Nephron progenitor cell (in vitro differentiated cells): ENCODE measurements at places on chromosomes 12 and 14.

- DNase-seq: no peak
Measured at GRCh38 chr14:106286697-106287290, 760.4 kb downstream of the TMEM121 start.

GRCh38 chr14:54253195-54253947, 143.4 kb upstream of the CDKN3 start:
- no peak for DNase-seq

DNA sequence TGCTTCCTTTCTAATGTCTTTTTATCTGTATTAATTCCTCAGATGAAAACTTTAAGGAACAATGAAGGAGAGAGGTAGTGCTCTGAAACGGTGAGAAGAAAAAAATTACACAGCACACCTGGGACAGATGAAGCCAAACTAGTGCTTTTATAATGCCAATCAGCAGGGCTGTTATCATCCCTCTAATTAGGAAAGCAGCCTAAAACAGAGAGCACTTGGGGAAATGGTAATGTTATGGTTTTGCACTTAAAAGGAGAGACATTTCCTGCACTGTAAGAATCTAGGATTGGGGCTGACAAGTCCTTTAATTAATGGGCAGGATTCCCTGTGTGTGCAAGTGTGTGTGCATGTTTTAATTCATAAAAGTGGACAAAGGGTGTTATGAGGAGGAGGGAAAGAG, 4.8 kb upstream of the LMO3 start:
- no peak for DNase-seq

GRCh38 chr12:92676710-92677109, 26.1 kb upstream of the PLEKHG7 start:
- no peak for DNase-seq

DNA sequence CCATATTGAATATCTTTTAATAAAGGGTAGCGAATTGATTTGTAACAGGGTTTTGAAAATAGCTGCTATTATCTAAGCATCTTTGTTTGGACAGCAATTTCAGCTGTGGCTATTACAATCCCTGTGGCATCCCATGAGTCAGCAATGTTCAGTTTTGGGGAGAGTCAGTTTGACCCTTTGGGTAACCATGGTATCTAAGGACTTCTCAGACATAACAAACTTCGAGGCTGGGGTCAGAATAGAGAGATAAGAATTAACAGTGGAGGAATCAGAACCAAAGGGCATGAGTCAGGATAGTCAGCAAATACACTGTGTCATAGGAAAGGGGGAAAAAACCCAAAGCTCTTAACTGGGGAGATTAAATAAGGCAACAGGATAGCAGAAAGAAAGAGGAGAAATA, 11.7 kb upstream of the PTHLH start:
- DNase-seq: no peak

- DNase-seq: no peak
Measured at GRCh38 chr14:26974965-26975364, 377.1 kb upstream of the NOVA1 start.

- no peak for DNase-seq
Measured at GRCh38 chr14:81295958-81296923, 75.5 kb upstream of the GTF2A1 start.

- DNase-seq: no peak
Measured at GRCh38 chr12:122966743-122967550, 684 bp upstream of the ABCB9 start.

GRCh38 chr12:130423991-130424857, 86.5 kb downstream of the PIWIL1 start:
- no peak for DNase-seq

- no peak for DNase-seq
Measured at GRCh38 chr14:70515811-70516210, 19.0 kb downstream of the ADAM20 start.

DNA sequence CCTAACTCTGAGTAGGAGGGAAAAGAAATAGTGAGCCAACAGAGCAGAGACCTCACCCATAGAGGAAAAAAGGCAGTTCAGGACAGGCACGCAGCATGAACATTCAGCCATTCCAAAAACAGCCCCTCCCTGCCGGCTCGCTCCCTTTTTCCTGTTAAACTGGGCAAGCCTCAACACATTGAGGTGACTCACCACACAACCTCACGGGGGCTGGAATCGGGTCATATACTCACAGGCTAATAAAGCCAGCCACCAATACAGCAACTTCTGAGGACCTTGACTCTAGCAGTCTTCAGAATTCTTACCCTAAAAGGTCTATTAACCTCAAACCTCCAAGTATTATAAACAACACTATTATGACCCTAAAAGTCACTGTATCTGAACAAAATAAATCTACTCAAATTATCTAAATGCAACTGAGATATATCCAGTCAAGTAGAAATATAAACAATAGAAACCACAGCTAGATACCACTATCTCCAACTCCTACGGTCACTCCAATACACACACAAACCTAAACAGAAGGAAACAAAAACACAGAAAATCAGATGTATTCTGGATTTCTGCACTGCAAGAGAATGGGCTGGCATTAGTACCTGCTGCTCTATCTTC, 6.3 kb downstream of the YBX3 start:
- DNase-seq: peak; percentile 29

GRCh38 chr14:69536971-69537370, 37.7 kb downstream of the CCDC177 start:
- no peak for DNase-seq

DNA sequence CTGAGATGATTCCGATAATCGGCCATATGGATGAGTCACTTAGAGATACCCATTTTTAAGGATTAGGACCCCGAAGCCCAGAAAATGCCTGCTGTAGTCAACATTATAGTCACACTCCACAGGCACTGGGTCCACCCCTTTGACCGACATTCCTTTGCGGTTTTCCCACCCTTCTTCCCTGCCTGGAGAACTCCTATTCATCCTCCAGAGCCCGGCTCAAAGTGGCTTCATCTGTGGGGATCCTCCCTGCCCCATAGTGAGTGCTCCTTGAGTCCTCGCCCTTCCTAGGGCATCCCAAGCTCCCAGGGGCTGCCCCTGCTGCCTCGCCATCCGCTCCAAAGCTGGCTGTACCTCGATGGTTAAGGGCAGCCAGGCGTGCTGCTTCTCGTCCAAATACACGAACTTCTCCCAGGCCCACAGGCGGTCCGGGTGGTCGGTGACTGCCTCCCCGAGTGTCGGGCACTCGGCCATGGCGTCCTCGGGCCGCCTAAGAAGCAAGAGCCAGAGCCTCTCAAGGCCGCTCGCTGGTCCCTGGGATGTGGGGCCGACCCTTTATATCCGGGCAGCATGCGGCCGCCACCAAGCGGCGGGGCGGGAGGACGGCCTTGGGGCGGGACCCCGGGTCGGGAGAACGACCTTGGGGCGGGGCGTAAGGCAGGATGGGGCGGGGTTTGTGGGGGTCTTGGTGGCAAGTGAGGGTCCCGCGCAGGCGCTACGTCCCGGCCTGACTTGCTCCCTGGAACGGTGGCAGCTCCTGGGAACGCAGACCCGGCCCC, at the start of gene TCL1A:
TSS of gene TCL1A (minus strand) at position 530 of the 776 bp plus-strand sequence. CDS start at position 471, 59 bp downstream.
- no peak for DNase-seq

DNA sequence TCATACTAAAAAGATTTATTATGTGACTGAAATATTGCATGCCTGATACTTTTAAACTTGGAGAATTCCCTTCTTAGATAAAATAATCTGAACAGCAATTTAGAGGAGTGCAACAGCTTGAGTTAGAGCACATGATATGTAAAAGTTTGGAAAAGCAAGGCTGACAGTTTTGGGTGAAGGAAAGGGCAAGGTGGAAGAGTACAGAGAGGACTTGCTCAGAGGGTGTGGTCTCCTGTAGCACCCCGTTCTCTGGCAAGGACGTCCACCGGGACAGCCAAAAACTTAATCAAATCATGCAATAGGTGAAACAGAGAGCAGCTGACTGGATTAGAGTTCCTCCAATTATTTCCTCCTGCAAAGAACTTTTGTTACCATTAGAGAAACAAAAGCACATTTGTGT, 65.2 kb upstream of the PDZRN4 start:
- no peak for DNase-seq

DNA sequence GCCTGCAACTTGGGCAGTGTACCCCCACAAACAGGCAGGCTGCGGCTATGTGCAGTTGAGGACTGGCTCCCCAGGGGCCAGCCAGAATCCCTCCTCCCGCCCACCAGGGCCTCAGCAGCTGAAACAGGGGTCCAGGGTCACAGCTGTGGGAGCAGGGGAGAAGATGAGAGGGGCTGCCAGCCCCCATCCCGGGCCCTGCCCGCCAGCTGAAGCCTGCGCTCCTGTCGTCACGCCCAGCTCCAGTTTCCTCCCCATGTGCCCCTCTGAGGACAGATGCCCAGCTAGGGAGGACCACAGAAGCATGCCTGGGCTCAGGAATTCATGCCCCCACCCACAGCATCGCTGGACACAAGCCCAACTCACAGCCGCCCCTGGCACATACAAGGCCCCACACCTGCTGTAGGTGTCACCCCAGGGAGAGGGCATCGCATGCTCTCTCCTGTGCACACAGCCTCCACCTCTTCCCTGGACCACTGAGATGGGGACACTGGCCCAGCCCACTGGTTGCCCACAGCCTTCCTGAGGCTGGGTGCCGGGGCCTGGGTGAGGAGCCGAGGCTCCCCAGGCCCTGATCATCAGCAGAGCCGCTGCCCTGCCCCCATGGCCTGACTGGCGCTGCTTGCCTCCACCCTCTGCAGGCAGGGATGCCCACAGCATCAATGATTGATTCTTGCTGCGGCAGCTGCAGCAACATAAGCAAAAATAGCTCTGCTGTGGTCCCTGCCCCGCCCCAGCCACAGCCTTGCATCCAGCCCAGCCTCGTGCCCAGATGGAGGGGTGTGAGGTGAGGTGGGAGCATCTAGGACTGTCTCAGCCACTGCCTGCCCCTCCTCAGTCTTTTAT, 3.7 kb upstream of the CLBA1 start:
- no peak for DNase-seq

DNA sequence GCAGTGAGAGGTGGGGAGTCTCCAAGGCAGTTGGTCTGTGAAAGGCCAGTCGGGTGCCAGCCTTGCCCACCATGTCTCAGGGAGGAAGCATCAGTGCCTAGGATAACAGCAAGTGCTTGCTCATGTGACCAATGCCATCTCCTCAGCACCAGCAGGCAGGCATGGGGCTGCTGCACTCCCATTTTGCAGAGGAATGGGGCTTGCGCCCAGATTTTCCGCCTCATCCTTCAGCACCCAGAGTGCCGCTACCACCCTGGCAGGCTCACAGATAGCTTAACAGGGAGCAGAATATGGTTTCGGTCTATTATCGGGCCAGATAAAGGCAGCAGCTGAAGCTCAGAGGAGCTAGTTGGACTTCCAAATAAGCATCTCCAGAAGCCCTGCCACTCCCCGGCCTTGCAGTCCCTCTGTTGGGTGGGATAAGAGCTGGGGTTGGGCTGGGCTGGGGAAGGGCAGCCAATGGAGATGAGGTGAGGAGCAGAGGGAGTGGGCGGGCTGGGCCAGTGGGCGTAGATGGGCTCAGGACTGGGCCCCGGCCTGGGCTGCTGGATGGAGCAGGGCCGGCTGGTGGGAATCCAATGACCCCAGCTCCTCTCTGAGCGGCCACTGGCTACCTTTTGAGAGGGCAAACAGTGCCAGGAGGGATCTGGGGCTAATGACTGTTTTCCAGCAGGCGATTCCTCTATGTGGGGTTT, 8.4 kb upstream of the KRT80 start:
- DNase-seq: peak; percentile 43

- no peak for DNase-seq
Measured at GRCh38 chr12:120941846-120942405, 36.4 kb upstream of the HNF1A start.

DNA sequence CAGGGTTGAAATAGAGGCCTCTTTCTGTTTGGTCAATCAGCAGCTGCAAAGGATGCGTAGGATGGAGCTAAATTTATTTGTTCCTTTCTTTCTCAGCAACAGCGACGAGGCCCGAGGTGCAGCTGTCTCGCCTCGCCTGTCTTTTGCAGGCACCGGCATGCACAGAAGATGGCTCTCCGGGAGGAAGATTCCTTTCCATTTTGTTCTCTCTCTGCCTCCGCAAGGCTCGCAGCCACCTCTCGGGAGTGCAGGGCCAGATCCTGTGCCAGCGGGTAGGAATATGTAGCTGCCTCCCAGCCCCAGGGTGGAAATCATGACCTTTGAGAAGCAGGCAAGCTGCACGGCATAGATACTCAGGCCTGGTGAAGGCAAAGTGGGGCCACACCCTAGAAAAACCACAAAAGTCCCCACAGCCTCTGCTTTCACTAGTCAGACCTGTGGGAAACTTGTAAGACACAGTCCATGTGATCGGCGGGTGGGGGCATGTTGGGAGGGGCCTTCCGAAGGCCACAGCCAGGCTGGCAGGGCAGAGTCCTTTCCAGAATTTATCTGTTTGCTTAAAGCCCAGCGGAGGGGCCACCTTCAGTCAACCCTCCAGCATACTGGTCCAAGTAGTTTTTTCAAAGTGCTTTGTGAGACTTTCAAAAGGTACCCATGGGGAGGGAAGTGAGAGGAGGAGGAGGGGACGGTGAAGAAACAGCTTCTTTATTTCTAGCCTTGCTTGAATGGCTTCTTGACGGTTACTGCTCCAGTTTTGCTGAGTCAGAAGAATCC, at the start of gene MAP1LC3B2:
TSS of gene MAP1LC3B2 (plus strand) at position 220 of the 774 bp plus-strand sequence. CDS start 16,562 bp downstream, outside the sequence.
- no peak for DNase-seq

GRCh38 chr14:71475916-71476315, 456.3 kb upstream of the RGS6 start:
- no peak for DNase-seq

GRCh38 chr14:98144964-98145363, 1127.0 kb downstream of the BCL11B start:
- DNase-seq: no peak

DNA sequence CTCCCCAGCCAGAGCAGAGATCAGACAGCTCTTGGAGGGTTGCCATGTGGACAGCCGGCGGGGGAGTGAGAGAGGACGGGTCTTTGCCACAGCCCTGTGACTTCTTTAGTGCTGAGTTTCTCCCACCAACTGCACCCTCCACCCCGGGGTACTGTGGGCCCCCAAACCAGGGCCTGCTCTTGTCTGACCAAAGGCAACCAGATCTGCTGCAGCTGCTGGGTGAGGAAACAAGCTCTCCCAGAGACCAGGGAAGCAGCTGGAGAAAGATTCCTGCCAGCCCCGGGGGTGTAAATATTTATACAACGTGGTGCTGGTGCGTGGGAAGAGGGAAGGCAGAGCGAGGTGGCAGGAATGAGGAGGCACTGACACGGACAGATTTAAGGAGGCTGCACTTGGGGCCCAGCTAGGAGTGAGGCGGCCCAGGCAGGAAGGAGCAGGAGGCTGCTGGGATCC, 14.3 kb upstream of the ZFP36L1 start:
- DNase-seq: no peak

DNA sequence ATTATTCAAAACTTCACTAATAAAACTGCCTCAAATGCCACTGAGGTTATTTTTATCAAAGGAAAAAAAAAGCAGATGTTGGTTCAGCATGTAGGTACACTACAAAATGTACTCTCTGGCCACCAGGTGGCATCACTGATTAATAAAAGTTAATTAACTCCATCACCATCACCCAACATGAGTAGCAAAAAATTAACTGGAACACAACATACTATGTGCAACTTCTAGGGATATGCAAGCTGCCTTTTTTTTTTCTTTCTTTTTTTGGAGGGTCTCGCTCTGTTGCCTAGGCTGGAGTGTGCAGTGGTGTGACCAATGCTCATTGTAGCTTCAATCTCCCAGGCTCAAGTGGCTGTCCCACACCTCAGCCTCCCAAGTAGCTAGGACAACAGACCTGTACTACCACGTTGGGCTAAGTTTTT, 43.8 kb upstream of the NR2C1 start:
- DNase-seq: peak; percentile 51
